ENCODE measurements at places on chromosomes 2 and 18. TPM values are rescaled to one million over a fixed set of nuclear protein-coding genes. Genes with fewer than 3 reads are reported as not detected.

GRCh38 chr2:31398881-31399280 lies 15.7 kb downstream of the XDH start:
- no peak overlapping the region for H3K27ac ChIP-seq
- H3K4me3 ChIP-seq: no peak overlapping the region
- DNase-seq: no peak
- H3K4me1 ChIP-seq: no peaks in the 10 kb centered on the region

DNA sequence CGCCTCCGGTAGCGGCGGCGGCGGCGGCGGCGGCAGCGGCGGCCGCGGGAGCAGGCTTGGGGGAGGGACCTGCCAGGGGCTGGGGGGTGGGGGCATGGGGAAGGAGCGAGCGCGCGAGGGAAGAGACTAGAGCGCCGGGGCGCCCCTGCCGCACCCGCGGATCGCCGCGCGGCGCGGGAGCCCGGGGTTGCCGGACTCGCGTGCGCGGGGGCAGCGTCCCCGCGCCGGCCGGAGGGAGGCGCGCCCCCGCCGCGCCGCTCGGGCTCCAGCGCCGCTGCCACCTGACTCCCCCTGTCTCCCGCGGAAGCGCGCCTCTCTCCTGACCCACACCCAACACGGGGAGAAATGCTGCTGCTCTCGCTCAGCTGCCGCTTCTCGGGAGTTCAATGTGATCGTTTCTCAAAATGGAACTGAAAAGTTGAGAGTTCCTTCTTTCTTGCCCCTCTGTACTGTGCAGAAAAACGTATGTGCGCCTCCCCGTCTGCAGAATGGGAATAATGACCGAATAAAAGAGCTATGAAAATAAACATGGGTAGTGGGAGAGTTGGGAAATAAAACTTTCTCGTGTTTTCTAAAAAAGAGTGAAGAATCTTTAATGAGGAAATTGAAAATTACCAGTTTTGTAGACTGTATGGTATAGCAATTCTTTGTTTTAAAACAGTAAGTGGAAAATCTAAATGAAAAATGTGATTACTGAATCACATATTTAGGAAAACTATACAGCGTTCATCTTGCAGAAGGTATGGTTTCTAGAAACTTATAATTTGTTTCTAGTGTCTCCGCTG lies 455 bp upstream of the TLK1 start:
- H3K4me1 ChIP-seq: peaks cover 30% of the 10 kb centered on the region
- peak; percentile 73 for DNase-seq
- peak overlapping the region; percentile 90 for H3K4me3 ChIP-seq
- H3K36me3 ChIP-seq: no peaks in the 10 kb centered on the region
- H3K27ac ChIP-seq: peak overlapping the region; percentile 76

- H3K4me1 ChIP-seq: peaks cover 16% of the 10 kb centered on the region
- no peak overlapping the region for H3K4me3 ChIP-seq
- H3K27me3 ChIP-seq: peaks cover 7% of the 10 kb centered on the region
- no peak for DNase-seq
- no peak overlapping the region for H3K27ac ChIP-seq
These were observed 26.6 kb downstream of the TMEM18 start for GRCh38 chr2:650343-651310.

DNA sequence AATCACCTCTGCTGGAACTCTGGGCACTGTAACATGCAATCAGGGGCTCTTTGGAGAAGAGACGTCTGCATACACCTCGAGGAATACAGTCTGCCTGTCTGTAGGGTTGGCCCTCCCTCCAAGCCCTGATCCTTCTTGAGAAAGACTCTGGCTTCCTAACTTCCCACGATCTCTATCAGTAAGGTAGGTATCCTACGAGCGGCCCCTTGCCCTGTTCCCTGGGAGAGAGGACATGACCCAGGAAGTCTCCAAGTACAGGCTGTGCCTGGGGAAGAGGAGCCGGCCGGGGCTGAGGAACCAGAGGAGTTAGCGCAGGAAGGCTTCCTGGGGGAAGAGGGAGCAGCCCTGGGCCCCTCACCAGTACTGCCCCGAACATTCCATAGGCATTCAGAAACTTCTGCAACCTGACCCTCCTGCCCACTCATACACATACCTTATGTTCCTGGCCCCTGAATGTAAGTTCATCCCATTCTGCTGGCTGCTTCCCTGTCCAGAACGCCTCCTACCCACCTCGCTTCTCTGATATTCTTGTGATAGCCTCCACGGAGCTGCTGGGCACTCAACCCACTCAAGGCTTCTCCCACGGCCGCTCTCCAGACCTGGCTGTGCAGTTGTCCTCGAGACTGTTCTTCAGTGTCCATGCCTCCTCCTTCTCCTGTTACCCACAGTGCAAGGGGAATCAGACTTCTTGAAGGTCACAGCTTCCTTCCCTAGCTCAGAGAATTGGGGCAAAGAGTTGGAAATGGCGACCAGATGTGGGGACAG lies 116.1 kb downstream of the CYP26B1 start:
- H3K36me3 ChIP-seq: no peaks in the 10 kb centered on the region
- H3K27ac ChIP-seq: no peak overlapping the region
- DNase-seq: no peak
- no peaks in the 10 kb centered on the region for H3K4me1 ChIP-seq
- peaks cover 16% of the 10 kb centered on the region for H3K27me3 ChIP-seq
- H3K4me3 ChIP-seq: no peak overlapping the region

The TGFA gene
- total RNA-seq: 1.6 TPM

- H3K27me3 ChIP-seq: no peaks in the 10 kb centered on the region
- H3K4me1 ChIP-seq: no peaks in the 10 kb centered on the region
- peaks cover 6% of the 10 kb centered on the region for H3K36me3 ChIP-seq
- H3K27ac ChIP-seq: no peak overlapping the region
These were observed 139.2 kb downstream of the CCDC102B start for GRCh38 chr18:68937029-68937599.

The PLCD4 gene
- total RNA-seq: not detected

GRCh38 chr2:225122583-225123486 lies 80.6 kb upstream of the DOCK10 start:
- peaks cover 5% of the 10 kb centered on the region for H3K36me3 ChIP-seq
- H3K27ac ChIP-seq: peak overlapping the region; percentile 26
- no peaks in the 10 kb centered on the region for H3K4me1 ChIP-seq
- no peak overlapping the region for H3K4me3 ChIP-seq

DNA sequence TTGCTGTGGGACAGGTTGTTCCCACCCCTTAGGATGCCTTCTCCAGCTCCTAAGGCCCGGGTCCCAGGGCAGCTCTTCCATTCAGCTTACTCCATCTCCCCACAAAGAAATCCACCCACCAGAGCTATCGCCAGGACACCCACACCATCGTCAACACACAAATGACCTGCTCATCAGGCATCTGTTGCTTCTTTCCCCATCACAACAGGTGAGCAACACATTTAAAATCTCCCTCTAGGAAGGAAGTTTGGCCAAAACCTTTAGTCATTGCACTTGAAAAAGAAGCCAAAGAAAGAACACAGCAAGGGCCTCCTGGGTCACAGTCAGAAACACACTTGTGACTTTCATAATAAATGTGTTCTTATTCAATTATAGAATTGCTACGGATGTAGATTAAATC lies 289.0 kb downstream of the PIEZO2 start:
- H3K4me1 ChIP-seq: no peaks in the 10 kb centered on the region
- H3K36me3 ChIP-seq: peaks cover 5% of the 10 kb centered on the region
- DNase-seq: no peak
- H3K4me3 ChIP-seq: no peak overlapping the region
- no peak overlapping the region for H3K27ac ChIP-seq

DNA sequence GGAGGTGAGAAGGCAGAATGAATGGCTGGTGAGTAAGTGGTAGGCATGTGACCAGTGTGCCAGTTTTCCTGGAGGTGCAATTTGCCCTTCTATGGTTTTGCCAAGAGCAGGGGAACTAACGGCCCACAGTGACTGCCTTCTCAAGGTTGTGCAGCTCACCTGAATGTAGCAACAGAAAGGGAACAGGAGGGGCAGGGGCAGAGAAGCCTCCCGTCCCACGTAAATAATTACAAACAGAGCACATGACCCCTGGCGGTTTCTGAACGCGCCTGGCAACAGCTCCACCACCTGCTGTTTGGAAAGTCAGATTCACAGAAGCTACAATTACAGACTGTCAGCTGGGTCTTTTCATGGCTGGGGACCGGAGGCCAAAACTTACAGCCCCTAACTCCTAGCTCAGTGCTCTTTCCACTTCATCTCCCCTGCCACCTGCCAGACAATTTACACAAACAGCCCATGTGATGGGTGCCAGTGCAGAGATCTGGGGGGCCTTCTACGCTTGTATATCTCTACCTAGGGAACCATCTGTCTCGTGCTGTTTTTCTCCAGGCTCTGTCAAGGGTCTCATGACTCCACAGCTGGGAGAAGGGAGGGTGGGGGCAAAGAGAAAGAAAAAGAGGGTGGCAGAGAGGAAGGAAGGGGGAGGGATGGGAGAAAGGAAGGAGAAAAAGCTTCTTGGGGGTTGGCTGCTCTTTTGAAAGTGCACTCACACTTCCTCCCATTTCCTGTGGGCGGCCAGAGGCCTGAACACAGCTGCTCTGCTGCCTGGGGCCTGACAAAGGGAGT lies 69.6 kb downstream of the POLR1A start:
- H3K36me3 ChIP-seq: peaks cover 13% of the 10 kb centered on the region
- DNase-seq: peak; percentile 89
- peak overlapping the region; percentile 91 for H3K27ac ChIP-seq
- H3K4me3 ChIP-seq: peak overlapping the region; percentile 87
- H3K27me3 ChIP-seq: no peaks in the 10 kb centered on the region
- peaks cover 54% of the 10 kb centered on the region for H3K4me1 ChIP-seq

- H3K27ac ChIP-seq: no peak overlapping the region
- H3K36me3 ChIP-seq: no peaks in the 10 kb centered on the region
- H3K4me1 ChIP-seq: no peaks in the 10 kb centered on the region
- no peak for DNase-seq
These were observed 210.7 kb upstream of the SALL3 start for GRCh38 chr18:78768656-78769501.

Data from natural killer cell treated with Interleukin-12 subunit alpha and Interleukin-12 subunit beta and Interleukin-15 and Interleukin-18, amount 100 ng/mL, for 72 hours (primary cell).